ENCODE measurements at places on chromosomes 7 and 10.

DNA sequence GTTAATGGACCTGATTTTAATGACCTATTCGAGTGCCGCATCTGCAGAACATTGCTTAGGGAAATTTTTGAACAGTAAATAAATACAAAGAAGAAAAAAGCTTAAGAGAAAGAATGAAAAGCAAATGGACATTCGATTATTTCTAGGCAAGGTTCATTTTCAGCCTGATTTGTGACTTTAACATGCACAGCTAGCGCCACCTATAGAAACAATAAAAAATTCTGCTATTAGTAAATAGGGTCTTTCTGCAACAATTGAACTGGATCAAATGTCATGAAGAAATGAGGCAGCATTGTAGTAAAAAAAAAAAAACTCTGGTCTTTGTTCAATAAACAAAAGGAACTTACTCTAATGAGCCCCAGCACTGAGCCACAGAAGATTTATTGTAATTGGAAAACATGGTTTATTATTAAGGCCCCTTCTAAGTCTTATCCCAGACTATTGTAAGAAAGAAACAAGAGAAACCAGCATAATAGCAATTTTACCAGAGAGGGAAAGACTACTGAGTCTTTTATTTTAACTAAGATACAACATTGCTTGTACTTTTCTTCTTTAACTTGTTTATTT, 41.4 kb upstream of the GHITM start:
- no peak for DNase-seq

DNA sequence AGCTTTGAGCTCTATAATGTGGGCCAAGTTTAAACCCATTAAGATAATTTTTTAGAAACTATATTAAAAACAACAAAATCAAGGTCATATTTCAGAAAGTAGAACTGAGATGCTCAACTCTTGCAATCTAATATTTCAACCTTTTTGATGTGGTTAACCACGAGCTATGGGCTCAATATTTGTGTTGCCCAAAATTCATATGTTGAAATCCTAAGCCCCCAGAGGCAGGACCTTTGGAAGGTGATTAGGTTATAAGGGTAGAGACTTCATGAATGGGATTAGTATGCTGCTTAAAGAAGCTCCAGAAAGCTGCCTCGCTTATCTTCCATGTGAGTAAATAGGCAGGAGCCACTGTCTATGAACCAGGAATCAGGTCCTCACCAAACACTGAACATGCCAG, 284.4 kb downstream of the CRPPA start:
- DNase-seq: no peak

GRCh38 chr10:16795410-16796073, 21.7 kb downstream of the RSU1 start:
- no peak for DNase-seq

- DNase-seq: no peak
Observed at GRCh38 chr7:153675131-153675530, 377.1 kb upstream of the DPP6 start.

GRCh38 chr7:101717628-101718357, 88.7 kb upstream of the MYL10 start:
- no peak for DNase-seq

DNA sequence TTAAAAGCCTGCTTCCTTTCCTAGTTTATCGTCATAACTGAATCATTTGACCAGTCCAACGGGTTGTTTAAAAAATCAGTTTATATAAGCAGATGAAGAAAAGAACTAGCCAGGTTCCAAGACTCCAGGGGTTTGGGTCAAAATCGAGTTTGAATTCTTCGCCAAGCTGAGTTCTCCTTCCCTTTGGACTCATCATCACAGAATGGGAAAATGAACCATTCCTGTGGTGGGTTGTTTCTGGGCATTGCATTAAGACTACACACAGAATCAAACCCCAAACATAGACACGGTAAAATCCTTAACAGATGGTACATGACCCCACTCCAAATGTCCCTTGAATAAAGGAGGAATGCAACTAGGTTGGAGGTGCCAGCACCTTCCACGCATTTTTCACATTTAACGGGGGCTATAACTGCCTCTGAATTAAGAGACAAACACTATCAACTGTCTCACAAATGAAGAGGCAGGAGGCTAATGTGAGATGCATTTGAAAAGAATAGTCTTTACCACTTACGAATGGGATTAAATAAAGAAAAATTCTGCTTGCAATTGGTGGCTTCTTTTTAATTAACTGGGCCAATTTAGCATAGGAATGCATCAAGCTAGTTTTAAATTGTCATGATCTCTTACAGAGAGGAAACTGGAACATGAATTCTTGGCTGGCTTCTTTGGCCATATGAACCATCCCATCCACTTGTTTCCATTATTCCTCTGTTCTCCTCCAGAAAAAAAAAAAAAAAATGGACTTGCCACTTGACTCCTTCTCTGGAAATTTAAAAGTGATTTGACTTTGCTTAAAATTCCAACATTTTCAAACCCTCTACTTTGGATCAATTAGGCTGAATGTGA, 61.1 kb downstream of the CHST15 start:
- no peak for DNase-seq

- DNase-seq: no peak
Observed at GRCh38 chr7:85508642-85509410, 322.0 kb upstream of the SEMA3D start.

- DNase-seq: no peak
Observed at GRCh38 chr7:122528879-122529481, 169.9 kb downstream of the RNF133 start.

DNA sequence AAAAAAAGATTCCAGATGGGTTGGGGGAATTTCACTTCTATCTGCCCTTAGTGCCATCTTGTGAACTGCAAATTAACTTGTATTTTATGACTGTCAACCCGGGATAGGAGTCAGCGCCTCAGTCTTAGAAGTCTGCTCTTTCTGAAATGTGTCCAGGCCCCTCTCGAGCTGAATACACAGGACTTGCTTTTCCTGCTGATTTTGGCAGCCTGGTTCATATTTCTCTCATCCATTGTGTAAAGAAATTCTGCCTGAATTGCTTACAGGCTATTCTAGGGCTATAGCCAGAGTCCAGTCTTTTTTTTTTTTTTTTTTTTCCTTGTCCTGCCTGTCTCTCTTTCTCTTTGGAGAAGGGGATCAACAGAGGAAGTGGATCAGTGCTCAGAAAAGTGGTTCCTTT, 24.6 kb downstream of the GATA3 start:
- no peak for DNase-seq

DNA sequence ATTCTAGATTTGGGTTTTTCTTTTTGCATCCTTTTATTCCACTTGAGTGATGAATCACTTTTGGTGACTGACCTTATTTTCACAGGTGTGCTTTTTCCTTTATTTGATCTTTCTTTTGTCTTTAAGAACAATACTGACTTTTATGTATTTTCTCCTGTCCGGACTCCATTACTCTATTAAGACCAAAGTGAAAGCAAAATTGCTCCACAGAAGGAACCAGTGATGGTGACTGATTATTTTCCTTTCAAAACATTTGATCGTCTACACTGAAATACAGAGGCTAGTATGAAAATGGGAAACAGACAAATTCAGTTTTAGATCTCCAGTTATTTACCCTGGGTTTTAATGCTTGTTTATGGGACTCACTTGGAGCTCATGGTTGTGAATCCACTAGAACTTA, 15.5 kb downstream of the EXOC4 start:
- DNase-seq: no peak

- DNase-seq: no peak
Observed at GRCh38 chr10:119409906-119410305, 132.6 kb downstream of the RGS10 start.

DNA sequence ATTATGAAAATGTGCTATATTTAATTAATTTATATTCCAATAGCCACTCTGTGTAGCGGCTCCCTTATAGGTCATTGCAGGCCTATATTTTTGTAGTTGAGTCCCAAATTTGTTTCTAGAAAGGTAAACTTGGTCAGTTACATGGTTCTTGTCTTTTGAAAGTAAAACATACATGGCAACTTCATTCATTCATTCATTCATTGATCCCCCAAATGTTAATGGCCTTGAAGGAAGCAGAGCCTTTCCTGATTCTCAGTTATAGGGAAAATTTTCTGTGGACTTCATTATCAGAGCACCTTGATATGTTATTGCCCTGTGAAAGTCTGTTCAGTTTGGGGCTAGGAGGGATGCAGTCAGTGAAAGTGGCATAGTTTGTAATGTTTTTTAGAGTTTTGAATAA, 2.9 kb downstream of the BLVRA start:
- DNase-seq: no peak

- no peak for DNase-seq
Observed at GRCh38 chr10:123643315-123643714, 22.8 kb upstream of the GPR26 start.

DNA sequence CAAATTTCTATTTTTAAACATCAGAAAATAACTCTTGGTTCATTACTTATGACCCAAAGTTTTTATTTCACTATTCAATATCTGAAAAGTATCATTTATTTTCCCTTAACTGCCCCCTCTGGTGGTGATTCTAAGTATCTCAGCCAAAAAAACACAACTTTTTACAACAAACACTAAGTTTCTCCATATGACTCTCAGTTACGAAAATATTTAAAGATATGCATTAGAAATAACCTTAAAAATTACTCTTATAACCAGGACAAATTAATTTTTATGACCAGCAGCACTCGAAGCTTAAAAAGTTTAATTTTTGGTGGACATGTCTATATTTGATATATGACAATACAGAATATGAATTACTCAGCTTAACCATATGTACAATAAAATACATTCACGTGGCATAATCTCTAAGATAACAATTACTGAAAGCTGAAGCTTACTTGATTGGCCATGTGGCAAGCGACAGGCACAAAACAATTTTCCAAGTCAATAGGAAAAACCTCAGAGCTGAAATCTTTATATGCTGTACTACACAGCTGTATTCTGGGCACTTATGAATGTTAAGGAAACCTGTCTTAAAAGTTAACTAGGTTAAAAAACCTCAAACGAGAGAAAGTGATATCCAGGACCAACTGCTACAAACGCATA, 2.3 kb downstream of the HNRNPA2B1 start:
- DNase-seq: no peak

- DNase-seq: no peak
Observed at GRCh38 chr7:30474893-30475292, 3.7 kb downstream of the NOD1 start.

DNA sequence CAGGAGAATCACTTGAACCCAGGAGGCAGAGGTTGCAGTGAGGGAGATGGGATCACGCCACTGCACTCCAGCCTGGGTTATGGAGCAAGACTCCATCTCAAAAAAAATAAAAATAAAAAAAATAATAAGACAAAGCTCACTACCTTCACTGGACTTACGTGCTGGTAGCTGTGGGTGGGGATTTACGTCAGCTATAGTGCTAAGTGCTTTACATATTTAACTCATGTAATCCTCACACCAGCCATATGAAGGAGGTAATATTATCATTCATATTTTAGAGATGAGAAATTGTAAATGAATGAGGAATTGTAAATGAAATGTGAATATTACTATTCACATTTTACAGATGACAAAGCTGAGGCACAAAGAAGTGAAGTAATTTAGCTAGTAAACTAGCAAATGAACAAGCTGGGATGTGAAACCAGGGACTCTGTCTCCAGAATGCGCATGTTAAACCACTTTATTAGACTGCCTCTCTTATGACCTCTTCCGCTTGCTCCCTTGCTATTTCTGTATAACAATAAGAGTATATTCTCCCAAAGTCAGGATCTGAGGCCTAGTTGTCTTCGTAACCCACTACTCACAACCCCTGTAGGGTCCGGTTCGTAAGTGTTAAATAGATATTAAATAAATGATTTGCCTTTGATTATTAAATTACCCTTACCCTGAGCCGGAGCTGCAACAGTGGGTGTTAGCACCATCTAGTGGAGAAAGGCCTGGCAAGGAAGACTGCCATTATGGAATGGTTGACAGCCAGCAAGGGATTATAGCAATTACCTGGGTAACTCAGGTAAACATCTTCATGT, 70.2 kb downstream of the HTR7 start:
- DNase-seq: no peak

DNA sequence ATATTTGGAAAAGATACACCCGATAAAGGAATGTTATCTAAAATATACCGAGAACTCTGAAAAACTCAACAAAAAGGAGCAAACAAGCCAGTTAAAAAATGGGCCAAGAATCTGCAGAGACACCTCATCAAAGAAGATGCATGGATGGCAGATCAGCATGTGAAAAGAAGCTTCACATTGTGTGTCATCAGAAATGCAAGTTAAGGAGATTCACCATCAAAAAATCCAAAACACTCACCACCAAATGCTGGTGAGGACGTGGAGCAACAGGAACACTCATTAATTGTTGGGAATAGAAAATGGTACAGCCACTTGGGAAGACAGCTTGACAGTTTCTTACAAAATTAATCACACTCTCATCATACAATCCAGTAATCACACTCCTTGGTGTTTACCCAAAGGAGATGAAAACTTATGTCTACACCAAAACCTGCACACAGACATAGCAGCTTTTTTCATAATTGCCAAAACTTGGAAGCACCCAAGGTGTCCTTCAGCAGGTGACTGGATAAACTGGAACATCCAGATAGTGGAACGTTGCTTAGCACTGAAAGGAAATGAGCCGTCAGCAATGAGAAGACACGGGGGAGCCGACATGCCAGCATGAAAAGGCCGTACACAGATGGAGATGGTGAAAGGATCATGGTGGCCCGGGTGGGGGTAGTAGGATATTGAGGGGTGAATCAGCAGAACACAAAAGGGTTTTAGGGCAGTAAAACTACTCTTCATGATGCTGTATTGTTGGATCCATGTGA, 27.9 kb upstream of the PWWP2B start:
- DNase-seq: no peak

DNA sequence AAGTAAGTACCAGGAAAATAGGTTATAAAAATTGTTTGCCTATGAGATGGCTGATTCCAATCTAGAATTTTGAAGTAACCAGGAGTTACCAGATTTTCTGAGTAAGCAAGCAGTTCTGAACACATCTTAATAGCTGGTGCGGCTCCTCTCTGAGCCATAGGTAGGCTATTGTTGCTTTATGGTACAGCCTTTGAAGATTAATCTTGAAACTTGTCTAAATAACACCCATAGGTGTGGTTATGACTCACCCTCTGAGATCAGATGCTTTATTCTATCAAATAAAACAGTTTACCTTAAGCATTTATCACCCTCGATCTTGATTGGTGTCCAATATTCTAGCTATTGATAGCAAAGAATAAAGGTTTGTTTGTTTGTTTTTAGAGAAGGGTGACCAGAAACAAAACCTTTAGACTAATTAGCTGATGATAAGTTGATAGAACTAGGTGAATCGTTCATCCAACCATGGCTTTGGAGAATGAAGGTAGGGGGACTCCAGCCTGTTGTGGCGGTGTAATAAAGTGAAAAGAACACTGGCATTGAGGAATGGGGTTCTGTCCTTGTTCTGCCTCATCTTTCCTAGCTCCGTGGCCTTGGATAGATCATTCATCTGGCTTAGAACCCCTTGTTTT, 72.2 kb downstream of the VTI1A start:
- no peak for DNase-seq

GRCh38 chr10:132669208-132669861, 116.6 kb downstream of the NKX6-2 start:
- no peak for DNase-seq

DNA sequence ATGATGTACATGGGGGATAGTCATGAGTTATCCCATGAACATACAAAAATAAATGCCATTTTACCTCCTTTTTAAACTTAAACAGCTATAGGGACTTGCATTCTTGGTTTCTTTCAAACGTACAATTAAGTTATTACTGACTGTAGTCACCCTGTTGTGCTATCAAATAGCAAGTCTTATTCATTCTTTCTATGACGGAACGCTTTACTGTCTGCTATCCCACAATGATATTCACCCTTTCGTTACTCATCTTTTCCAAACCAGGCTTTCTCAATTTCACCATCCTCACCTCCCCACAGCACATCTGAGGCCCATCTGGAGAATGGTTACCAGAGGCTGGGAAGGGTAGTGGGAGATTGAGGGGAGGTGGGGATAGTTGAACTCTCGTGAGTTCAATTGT, 218.8 kb downstream of the PHF14 start:
- no peak for DNase-seq

- no peak for DNase-seq
Observed at GRCh38 chr7:44051611-44052220, 7.2 kb downstream of the DBNL start.
